SJSA1 (cell line): ENCODE measurements at places on chromosomes 16 and 17. TPM values are rescaled to one million over a fixed set of nuclear protein-coding genes. Genes with fewer than 3 reads are reported as not detected.
A peak's percentile ranks its signal among the peaks of the same experiment; 100 is the strongest.

The QPRT gene
- 0.13 and 1.9 TPM in 2 replicates for total RNA-seq

The NACA2 gene
- total RNA-seq: not detected in 2 replicates

The PYY gene
- total RNA-seq: not detected in 2 replicates

The NOB1 gene
- total RNA-seq: 9.9 and 15.3 TPM in 2 replicates

The CA10 gene
- not detected in 2 replicates for total RNA-seq

The CPNE7 gene
- total RNA-seq: 0.84 TPM in 1 of 2 replicates, not detected in the other

DNA sequence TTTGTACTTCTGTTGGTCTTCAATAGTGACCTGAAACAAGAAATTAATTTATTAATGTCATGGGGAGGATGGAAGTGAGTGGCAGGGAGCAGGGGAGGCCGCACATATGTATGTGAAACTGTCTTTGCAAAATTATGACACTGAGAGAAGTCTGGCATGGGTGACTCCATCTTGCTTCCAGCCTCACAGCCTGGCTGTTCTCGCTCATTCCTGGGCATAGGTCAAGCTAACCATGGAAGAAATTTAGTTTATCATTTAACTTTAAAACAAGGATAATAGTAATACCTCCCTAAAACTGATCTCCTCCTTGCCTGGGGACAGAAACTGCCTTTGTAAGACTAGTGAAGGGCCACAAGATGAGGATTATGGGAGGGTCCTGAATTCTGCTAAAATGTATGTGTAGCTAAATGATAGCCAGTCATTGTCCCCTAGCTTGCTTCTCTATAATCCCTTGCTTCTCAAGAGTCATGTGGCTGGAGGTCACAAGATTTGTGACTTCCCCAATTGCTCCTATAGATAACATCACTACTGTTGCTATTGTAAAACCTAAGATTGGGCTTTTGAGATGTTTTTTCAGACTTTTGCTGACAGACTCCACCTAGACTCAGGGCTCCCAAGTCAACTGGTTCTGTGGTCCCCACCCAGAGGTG lies 126.0 kb downstream of the HS3ST3A1 start:
- H3K36me3 ChIP-seq: no peaks in the 10 kb centered on the region
- no peak overlapping the region for H3K4me3 ChIP-seq
- H3K27ac ChIP-seq: no peak overlapping the region
- peaks cover 11% of the 10 kb centered on the region for H3K4me1 ChIP-seq
- no peaks in the 10 kb centered on the region for H3K27me3 ChIP-seq
- no peak for DNase-seq

DNA sequence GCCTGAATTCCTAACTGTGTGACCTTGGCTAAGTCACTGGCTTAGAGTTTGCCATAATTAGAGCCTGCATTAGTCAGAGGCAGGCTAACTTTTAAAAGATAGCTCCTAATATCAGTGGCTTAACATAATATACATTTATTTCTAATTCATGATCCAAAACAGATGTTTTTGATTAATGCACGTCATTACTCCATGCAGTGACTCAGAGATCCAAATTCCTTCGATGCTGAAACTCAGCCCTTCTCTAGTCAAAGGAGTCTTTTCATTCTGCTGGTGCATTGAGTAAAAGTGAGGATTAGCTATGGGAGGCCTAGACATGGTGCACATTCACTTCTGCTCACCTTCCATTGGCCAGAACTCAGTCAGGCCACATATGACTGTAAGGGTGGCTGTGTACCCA lies 49.8 kb downstream of the IRX3 start:
- H3K27me3 ChIP-seq: no peaks in the 10 kb centered on the region
- no peaks in the 10 kb centered on the region for H3K4me1 ChIP-seq
- no peak for DNase-seq

DNA sequence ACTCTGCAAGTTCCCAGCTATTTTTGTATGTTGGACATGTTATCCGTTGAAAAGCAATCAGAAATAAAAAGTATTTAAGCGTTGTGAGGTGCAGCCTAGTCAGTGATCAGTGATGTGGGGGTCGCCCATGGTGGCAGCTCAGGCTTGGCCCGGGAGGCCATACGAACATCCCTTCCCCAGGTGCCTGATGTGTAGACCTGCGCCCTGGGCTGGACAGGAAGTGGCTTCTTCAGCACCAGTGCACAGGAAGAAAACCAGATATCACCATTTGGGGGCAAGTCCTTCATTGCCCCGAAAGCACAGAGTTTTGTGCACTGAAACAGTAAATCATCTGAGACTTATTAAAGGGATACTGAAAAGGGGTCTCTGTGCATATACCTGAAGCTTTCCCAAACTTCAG lies 98.9 kb downstream of the SOCS1 start:
- H3K36me3 ChIP-seq: no peaks in the 10 kb centered on the region
- H3K4me1 ChIP-seq: peaks cover 22% of the 10 kb centered on the region
- H3K27me3 ChIP-seq: no peaks in the 10 kb centered on the region
- DNase-seq: no peak

DNA sequence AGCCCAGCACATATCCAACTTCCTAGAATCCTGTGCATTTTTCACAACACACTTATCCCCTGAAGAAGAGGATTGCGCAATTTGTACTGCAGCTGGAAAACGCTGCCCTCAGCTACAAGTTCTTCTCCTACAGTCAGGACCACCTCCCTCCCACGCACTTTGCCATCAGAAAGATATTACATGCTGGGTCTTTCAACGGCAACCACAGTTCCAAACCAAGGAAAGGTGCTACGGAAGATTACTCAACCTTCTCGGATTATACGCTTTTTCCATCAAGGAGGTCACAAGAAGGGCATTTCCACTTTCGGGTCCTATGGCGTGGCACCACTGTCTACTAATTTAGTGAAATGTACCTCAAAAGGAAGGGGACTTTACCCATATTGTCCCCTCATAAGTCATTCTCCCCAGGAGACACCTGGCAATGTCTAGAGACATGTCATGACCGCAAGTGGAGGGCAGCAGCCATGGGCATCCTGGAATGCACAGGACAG lies 35.2 kb downstream of the USP7 start:
- peaks cover 53% of the 10 kb centered on the region for H3K36me3 ChIP-seq
- no peaks in the 10 kb centered on the region for H3K27me3 ChIP-seq
- no peak for DNase-seq
- no peak overlapping the region for H3K4me3 ChIP-seq
- H3K4me1 ChIP-seq: no peaks in the 10 kb centered on the region

GRCh38 chr17:55458978-55459377 lies 37.3 kb upstream of the MMD start:
- H3K36me3 ChIP-seq: no peaks in the 10 kb centered on the region
- H3K4me3 ChIP-seq: no peak overlapping the region
- peaks cover 37% of the 10 kb centered on the region for H3K4me1 ChIP-seq
- H3K27ac ChIP-seq: no peak overlapping the region
- no peaks in the 10 kb centered on the region for H3K27me3 ChIP-seq

DNA sequence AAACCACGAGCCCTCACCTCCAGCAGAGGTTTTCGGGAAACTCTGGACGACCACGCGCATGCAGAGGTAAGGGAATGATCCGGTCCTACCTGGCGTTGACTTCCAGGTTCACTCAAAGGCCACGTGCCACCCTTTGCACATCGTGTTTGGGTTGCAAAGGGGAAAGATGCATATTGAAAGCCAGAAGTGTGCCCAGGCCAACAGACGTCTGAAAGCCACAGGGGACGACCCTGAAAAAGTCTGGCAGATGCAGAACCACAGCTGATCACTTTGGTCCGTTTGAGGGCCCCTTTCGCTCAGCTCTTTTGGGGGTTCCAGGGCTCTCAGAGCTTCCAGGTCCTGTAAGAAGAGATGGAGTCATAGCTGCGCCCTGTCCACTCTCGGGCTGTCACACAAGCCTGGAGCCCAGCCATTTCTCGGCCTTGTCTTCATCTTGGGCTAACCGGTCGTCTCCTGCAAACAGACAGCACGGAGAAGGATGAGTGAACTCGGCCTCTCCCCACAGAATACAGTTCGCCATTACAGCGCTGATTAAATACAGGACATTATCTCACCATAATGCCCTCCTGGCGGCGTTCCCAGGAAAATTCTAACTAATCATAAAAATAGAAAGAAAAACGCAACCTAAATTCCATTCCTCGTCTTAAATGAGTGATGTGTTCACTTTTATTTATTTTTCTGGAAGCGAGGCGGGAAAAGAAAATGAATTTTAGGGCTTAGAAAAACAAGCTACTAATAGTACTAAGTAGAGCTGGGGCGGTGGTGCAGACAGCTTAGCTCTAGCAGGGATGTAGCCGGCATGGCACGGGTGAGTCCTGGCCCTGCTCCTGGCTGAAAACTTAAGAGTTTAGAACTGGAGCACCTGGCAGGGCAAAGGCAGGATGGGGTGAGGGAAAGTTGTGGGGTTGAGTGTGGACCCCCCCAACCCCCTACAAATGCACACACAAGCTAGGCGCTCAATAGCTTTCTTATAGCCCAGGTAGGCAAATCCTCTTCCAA lies 45.5 kb upstream of the ZFHX3 start:
- H3K4me3 ChIP-seq: no peak overlapping the region
- H3K36me3 ChIP-seq: no peaks in the 10 kb centered on the region
- no peak overlapping the region for H3K27ac ChIP-seq
- no peaks in the 10 kb centered on the region for H3K27me3 ChIP-seq
- peaks cover 12% of the 10 kb centered on the region for H3K4me1 ChIP-seq

DNA sequence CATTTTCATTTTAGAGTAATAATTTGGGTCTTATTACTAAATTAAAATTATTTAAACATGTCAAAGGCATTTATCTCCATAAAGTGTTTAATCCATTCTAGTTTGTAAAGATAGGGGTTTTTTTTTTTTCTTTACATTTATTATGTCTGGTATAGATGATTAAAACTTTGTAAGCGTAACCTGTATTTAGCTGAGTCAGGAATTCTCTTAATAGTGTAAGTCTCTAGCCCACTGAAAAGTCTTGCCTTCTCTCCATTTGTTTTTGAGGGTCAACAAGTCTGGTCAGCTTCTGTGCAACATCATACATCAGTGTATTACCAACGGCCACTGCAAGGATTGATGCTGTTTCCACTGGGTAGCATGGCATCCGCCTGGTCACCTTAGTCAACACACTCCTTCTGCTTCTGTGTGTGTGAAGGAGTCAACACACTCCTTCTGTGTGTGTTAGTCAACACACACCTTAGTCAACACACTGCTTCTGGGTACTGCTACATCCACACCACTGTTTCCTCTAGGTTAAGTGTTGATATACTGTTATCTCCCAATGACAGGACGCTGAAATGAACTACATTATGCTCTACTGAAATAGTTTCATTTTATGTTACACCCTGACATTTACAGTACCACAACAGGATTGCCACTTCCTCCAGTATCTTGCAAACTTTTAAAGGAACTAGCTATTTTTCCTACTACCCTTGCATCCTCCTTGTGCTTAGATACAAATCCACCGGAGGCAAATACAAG lies 37.3 kb upstream of the VWA3A start:
- H3K27ac ChIP-seq: no peak overlapping the region
- H3K4me3 ChIP-seq: no peak overlapping the region
- H3K36me3 ChIP-seq: peaks cover 14% of the 10 kb centered on the region
- H3K27me3 ChIP-seq: no peaks in the 10 kb centered on the region
- H3K4me1 ChIP-seq: no peaks in the 10 kb centered on the region

GRCh38 chr16:58789351-58789750 lies 55.2 kb upstream of the GOT2 start:
- no peaks in the 10 kb centered on the region for H3K27me3 ChIP-seq
- no peaks in the 10 kb centered on the region for H3K4me1 ChIP-seq
- no peak for DNase-seq
- H3K27ac ChIP-seq: no peak overlapping the region
- H3K4me3 ChIP-seq: no peak overlapping the region
- H3K36me3 ChIP-seq: no peaks in the 10 kb centered on the region

DNA sequence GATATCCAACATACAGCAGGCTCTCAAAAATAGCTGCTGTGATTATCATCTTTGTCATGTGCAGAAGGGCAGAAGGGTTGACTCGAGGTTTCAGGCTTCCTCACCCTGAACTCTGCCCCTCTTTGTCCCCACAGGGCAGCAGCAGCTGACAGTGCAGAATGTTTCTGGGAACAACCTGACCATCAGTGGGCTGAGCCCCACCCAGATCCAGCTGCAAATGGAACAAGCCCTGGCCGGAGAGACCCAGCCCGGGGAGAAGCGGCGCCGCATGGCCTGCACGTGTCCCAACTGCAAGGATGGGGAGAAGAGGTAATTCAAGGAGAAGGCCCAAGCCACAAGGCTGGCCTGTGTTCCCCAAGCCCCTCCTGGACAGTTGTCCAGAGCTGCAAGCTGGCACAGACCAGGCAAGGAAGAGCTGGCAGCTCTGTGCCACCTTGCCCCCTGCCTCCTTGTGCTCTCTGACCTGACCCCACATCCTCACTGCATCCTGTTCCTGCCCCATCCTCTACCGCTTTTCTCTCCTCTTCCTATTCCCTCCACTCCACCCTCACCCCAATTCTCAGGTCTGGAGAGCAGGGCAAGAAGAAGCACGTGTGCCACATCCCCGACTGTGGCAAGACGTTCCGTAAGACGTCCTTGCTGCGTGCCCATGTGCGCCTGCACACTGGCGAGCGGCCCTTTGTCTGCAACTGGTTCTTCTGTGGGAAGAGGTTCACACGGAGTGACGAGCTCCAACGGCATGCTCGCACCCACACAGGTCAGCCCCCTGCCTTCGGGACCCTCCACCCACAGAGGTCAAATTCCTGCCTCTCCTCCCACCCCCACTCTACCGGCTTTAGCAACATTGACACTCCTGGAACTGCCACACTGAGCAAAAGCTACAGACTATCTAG lies 16.3 kb upstream of the PNPO start:
- H3K4me3 ChIP-seq: no peak overlapping the region
- no peak overlapping the region for H3K27ac ChIP-seq
- H3K27me3 ChIP-seq: no peaks in the 10 kb centered on the region
- H3K4me1 ChIP-seq: no peaks in the 10 kb centered on the region
- H3K36me3 ChIP-seq: peaks cover 50% of the 10 kb centered on the region
- DNase-seq: no peak

- peak; percentile 80 for DNase-seq
- H3K4me1 ChIP-seq: peaks cover 16% of the 10 kb centered on the region
- peaks cover 44% of the 10 kb centered on the region for H3K36me3 ChIP-seq
- peak overlapping the region; percentile 86 for H3K4me3 ChIP-seq
Measured at GRCh38 chr17:1455291-1455796, 688 bp downstream of the CRK start.

GRCh38 chr16:73610160-73610559 lies 562.2 kb upstream of the ZFHX3 start:
- H3K4me1 ChIP-seq: no peaks in the 10 kb centered on the region
- H3K27me3 ChIP-seq: no peaks in the 10 kb centered on the region; the same call in 1 of the 2 replicates
- no peak for DNase-seq
- H3K36me3 ChIP-seq: no peaks in the 10 kb centered on the region
- H3K27ac ChIP-seq: no peak overlapping the region

GRCh38 chr17:51362811-51363585 lies 102.7 kb downstream of the UTP18 start:
- no peak overlapping the region for H3K4me3 ChIP-seq
- H3K36me3 ChIP-seq: no peaks in the 10 kb centered on the region
- no peak overlapping the region for H3K27ac ChIP-seq
- DNase-seq: no peak
- peaks cover 21% of the 10 kb centered on the region for H3K27me3 ChIP-seq

- DNase-seq: peak; percentile 65
- peaks cover 16% of the 10 kb centered on the region for H3K4me1 ChIP-seq
- no peaks in the 10 kb centered on the region; the same call in 1 of the 2 replicates for H3K36me3 ChIP-seq
Measured at GRCh38 chr17:32877164-32877764, 340 bp upstream of the MYO1D start.
